T follicular helper cell (primary cell): ENCODE measurements at places on chromosomes 1 and 21.

DNA sequence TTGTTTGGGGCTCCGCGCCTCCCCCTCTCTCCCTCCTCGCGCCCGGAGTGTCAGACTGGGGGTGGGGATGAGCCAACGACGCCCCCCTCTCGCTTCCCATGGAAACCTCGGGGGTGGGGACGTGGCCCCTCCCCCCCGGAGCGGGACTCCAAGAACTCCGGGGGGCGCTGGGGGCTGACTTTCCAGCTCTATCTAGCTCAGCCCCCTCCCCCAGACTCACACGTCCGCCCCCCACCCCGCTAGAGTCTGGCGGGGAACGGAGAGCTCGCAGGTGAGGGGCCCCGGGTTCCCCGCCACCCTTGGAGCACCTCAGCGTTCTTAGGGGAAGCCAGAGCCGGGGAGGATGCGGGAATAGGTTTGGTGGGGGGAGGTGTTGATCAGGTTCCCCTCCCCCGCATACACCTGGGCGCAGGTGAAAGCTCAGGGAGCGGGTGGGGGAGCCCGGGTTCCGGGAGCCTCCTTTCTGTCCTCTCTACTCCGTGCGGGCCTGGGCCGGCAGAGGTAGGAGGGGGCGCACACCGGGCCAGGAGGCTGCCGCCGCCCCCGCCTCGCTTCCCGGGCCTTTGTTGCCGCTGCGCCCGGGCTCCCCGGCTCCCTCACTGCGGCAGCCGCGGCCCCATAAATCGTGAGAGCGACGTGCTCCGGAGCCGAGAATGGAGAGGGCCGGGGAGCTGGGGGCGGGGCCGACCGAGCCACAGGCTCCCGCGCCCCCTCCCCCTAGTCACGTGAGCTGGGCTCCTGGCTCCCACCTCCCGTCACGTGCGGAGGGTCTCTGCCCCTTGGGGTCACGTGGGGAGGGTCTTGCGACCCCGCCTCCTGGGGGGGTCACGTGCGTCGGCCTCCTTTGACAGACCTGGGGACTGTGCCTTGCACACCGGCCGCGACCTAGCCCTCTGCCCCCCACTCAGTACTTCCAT, 1.9 kb downstream of the EFNA3 start:
- DNase-seq: peak; percentile 33

GRCh38 chr1:34681480-34682451, 73.1 kb upstream of the GJB5 start:
- peak; percentile 2 for DNase-seq

DNA sequence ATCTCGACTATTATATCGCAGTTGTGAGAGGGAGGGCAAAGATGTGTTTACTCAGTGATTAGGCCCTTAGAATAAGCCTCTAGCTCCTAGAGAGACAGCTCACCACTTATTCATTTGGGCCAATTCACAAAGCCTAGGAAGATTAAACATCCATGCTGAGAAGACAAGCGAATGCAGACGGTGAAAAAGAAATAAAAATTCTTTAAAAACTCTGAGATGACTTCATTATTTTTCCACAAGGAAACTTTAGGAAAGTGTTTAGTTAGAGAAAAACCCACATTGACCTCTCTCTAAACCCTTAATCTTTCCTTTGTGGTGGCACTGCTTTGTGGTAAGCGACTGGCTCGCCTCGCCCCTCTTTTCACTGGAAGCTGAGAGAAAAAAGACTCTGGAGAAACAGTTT, 146.8 kb upstream of the DMRTA2 start:
- DNase-seq: no peak

GRCh38 chr1:211804915-211805314, 25.6 kb downstream of the LPGAT1 start:
- no peak for DNase-seq

GRCh38 chr21:42833859-42834725, 45.2 kb downstream of the WDR4 start:
- no peak for DNase-seq

DNA sequence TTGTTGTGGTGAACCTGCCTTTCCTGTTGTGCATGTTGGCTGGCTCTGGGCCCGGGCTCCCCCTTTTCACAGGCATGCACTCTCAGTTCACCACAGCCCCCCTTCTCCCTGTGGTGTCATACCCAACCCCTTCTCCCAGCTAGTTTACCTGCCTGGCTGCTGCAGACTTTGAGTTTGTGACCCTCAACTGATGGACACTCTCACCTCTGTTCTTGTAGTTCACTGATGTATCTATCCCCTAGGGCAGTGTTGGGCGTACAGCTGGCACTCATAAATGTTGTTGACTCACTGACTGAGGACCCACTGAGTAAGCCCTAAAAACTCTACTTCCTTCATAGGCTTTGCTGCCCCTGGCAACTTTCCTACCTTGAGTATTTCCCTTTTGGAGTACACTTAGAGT, 54.9 kb downstream of the WDR64 start:
- DNase-seq: no peak

DNA sequence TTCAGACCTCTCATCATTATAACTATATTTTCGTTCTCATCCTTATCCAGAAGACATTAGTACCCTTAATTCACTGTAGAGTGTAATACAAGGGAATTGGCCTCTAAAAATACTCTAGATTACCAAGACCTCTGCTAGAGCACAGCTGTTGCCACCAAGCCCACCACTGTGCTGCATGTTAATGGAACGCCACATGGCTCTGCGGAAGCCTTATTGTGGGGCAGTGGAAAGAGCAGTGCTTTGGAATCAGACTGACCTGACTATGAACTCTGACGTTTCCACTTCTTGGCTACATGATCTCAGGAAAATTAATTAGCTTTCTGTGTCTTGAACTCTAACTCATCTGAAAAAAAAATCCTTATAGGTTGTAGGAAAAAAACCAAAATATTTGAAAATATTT, 222.1 kb downstream of the LMX1A start:
- DNase-seq: no peak

DNA sequence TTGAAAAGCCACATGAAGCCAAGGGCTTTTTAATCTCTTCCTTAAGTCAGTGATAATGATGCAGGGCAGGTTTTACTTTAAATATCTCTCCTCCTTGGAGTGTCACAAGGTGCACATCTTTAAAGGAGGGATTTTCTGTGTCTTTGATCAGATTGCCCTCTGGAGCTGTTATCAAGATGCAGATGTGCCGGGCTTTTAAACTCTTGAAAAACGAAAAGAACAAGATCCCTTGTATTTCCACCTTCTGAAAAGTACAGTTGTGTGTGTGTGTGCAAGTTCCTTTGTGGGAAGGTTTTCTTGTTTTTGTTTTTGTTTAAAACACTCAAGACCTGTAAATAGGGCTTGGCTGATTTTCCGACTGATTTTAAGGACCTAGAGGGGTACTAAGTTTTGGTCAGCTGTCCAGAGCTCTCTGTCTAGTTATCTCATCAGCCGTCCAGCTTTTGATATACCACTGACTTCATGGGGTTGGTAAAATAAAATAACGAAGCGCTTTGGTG, 1.6 kb downstream of the MARK1 start:
- DNase-seq: no peak

GRCh38 chr1:182041615-182042014, 19.9 kb downstream of the ZNF648 start:
- DNase-seq: no peak

DNA sequence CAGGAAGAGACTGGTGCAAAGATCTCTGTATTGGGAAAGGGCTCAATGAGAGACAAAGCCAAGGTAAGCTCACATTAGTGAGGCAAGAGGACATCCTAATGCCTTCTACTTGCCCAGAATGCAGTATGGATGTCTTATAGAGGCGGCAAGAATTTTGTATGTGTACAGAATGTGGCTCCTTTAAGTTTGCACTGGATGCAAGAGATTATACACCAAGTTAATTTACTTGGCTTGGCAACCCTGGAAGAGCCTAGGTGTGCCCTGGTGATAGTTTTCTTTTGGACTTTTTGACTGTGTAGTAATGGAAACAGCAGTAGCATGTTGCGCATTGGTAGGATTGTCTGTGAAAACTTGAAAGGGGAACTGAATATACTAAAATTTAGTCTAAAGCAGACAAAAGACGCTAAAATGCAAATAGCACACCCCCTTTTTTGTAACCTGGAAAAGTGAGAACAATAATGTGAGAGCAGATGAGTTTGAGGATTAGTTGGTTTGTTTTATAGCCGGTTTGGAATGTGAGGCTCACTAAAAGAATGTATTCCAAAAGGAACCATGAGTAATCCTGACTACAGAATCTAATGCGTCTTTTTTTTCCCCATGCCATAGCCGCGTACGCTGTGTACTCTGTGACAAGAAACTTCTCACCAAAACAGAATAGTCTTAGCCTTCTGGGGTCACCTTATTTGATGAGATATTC, 18.1 kb downstream of the KHDRBS1 start:
- DNase-seq: no peak

DNA sequence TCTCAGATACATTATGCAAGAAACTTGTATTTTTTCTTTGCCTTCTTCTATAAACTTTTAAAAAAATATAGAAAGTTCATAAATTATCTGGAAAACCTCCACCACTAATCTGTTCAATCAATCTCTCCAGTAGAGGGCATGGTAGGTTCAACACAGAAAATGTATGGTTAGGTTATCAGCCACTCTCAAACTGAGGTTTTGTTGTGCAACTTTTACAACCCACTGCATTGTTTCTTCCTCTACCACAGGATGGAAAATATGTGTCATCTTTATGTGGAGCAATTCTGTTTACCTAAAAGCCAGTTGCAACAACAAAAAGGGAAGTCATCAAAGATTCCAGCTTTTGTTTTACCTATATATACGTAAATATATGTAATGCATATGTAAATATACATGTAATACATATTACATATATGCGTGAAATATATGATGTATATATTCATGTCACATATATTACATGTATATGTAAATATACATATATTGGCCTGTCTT, 3.0 kb upstream of the RGS2 start:
- no peak for DNase-seq

DNA sequence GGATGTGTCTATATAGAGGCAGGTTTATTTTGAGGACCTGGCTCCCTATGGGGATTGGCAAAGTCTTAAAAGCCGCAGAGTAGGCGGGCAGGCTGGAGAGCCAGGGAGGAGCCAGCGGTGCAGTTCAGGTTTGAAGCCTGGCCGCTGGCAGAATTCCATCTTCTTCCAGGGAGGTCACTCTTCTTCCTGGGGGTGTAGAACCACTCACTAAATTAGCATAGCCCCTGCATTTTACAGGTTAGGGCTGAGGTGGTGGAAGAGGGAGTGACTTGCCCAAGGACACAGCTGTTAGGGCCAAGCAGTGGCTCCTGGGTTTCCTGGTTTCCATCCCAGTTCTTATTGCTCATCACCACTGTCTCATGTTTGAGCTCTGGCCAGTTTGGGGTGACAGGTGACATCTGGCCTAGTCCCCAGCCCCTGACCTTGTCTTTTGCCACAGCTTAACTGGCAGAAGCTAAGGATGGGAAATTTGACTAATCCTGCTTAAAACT, 1.4 kb downstream of the PINK1 start:
- DNase-seq: no peak

GRCh38 chr1:72230746-72231145, 51.6 kb downstream of the NEGR1 start:
- DNase-seq: no peak

DNA sequence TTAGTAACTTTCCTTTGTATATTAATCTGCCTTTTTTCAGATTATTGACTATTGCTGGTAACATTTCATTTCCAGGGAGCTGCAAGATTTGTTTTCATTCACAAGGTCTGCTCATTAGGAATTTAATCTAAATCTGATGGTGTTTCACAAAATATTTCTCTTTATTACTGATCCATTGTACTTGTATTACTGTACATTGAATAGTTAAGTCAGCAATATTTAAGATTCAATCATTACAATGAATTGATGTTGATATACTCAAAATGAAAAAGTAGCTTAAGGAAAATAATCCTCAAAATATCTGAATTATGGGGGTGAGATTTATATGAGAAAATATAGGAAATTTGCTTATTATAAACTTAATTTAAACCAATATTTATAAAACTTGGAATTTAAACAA, 308.6 kb upstream of the PBX1 start:
- DNase-seq: no peak

DNA sequence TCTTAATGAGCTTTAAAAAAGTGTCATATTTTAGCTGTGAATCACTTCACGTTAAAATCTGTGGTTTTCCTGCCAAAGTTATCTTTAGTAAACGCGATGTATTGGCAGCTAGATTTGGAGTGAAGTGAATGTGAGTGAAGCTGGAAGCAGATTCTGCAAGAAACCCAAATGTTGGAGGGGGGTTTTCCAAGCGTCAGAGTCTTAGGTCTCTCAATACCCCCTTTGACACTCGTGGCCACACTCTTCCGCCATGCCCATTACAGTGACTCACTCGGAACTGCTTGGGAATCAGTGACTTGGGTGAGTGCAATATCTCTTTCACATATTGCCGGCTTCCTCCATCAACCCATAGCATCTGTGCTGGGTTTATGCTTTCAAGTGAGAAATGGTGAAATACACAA, 17.5 kb downstream of the B3GALT5 start:
- DNase-seq: no peak

DNA sequence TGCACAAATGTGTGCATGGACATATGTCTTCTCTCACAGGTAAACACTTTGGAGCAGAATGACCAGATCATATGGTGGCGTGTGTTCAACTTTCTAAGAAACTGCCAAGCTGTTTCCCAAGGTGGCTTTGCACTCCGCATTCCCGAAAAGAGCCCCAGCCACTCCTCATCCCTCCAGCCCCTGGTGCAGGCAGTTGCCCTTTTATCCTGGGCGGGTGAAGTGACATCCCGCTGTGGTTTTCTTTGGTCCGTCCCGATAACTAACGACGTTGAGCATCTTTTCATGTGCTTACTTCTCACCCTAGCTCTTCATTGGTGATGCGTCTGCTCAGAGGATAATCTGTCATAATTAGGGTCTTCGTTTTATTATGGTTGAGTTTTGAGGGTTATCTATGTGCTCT, 612.5 kb downstream of the MATN1 start:
- no peak for DNase-seq

DNA sequence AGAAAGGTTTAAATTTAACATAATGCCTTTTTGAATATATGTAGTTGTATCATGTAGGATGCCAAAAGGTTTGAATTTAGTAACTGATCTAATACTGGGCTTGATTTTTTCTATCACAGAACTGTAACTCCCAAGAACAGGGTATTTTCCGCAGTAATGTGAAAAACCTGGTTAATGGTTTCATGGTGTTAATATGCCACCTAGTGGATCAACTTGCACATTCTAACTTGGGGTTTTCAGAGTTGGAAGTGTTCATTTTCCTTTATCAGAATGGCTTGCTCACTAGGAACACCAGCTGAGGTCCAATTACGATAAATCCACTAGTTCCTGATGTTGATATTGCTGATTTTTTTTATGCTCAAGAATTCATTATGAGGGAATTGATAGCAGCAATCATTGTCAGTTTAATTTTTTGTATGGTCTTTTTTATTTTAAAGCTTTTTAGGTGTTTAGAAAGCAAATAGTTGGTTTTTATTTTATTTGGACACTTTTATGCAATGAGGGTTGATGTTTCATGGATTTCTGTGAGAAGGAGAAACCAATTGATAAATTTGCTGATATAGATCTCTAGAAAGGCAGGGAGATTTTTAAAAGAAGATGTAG, 157.2 kb downstream of the PLA2G4A start:
- no peak for DNase-seq
